ENCODE measurements at places on chromosomes 1 and 21.

DNA sequence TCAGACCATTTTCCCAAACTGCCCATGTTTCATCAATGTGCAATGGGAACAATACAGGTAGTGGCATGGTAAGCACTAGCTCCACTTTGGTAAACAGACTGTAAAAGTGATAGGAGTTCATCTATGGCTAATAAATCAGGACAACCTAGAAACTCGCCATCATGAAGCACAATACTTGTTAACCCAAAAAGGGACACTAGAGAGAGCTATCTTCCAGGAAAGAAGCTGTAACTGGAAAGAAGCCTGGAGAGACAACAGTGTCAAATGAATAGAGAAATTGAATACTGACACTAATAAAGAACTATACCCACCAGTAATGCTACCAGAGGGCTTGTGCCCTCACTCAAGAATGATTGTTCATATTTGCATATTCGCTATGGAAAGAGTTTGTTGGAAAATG is 164.7 kb upstream of the RGS18 start:
- DNase-seq: no peak

DNA sequence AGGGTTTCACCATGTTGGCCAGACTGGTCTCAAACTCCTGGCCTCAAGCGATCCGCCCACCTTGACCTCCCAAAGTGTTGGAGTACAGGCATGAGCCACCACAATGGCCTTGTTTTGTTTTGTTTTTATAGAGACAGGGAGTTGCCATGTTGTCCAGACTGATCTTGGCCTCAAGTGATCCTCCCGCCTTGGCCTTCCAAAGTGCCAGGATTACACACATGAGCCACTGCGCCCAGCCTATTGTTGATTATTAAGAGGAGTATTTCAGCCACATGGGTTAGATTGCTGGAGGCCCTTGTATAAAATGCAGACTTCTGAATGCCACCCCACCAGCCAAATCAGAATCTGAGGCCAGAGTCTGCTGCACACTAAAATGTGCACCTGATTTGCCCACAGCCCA is 57.2 kb upstream of the ANGPTL1 start:
- DNase-seq: no peak

DNA sequence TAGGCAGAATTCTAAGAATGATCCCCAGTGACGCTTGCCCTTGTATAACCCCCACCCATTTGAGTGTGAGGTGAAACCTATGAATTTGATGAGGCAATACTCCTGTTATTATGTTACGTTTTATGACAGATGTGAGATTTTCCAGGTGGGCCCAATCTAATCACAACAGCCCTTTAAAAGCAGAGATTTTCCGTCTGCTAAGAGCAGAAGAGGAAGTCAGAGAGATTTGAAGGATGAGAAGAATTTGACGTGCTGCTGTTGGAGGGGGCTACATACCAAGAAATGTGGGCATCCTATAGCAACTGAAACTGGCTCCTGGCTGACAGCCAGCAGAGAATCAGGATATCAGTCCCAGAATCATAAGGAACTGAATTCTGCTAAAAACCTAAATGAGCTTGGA is 2.4 kb upstream of the SLC19A2 start:
- DNase-seq: no peak

GRCh38 chr21:26846036-26846931 is 1.1 kb upstream of the ADAMTS1 start:
- no peak for DNase-seq

GRCh38 chr1:70717656-70718055 is 306.6 kb downstream of the CTH start:
- no peak for DNase-seq

DNA sequence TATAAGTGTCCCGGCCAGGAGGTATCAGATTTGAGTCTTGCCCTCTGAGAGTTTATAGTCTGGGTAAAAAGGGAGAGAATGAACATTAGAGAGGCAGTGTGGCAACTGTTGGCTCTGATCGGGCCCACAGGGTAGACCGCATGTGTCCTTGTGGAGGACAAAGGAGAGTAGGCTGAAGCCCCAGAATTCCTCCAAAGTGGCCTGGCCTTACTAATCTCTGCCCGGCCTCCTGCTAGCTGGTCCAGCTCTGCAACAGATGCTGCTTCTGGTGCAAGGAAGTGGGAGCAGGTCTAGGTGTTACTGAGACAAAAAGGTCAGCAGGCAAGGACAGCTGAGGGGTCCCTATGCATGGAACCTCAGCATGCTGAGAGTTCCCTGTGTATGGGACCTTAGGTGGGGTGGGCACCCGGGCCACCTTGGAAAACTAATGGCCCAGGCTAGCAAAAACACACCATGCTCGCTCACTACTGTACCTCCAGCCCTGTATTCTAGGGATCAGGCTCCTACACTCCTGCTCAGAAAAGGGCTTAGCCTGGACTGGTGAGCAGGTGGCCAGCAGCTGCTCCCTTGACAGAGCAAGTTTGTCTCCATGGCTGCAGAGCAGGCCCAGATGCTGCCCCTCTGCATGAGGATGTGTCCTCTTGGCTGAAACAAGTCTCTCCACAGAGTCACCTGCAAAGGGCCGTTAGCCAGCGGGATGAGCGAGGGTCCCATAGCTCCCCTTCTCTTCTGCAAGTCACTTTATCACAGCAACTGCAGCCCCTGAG is 30.3 kb upstream of the RGS16 start:
- no peak for DNase-seq

Data from stimulated activated CD8-positive, alpha-beta memory T cell treated with anti-CD3 and anti-CD28 coated beads, Interleukin-15, amount 100 ng/mL, for 4 hours (primary cell).